Kidney epithelial cell (primary cell): ENCODE measurements at places on chromosomes 3 and 15.

DNA sequence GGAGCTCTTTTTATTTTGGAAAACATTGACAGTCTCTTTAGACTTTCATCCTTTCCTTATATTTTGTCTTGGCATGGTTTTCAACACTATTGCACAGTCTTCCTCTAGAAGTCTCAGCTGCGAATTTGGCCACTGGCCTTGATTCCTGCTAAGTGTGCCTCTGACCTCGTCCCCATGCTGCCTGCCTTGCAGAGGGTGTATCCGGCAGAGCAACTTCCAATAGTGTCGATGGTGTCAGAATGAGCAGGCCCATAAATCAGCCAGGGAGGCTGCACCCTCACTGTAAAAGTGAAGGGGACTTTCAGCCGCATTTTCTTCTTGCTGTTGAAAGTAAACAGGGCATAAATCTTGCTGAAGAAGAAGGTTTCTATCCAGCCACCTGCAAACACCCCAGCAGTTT is 336.7 kb upstream of the TRIM42 start:
- no peak for DNase-seq

DNA sequence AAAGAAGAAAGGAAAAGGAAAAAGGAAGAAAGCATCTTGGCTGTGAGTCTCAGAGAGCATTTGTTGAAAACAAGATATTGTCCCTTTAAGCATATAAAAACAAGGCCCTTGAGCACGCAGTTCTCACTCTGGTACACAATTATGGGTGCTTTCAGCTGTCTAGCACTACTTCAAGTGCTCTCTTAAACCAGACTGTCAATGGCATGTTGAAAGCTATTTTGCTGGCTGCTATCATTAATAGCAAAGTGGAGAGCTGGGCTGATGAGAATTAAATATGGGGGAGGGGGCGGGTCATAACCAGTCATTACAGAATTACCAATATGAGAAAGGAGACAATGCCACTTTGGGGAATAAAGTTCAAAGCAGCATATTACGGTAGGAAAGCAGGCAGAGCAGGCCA is 9.3 kb downstream of the TLE3 start:
- DNase-seq, result no peak

- DNase-seq, result no peak
Observed at GRCh38 chr15:28100516-28101195, 1.5 kb upstream of the OCA2 start.

DNA sequence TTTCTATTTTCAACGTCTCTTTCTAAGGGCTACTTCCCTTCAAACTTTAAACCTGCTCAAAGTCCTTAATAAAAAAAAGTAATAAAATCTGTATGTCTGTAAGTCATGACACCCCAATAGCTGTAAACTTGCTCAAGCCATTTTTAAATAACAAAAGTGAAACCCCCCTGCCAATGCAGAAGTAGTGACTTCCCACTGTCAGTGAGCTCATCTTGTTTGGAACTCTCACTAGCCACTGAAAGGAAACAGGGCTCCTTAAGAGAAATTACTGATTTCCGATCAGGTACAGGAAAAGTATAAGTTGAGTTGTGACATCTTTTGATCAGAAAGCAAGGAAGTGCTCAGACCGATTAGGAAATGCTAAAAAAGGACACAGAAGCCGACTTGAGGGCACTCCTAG is 27.6 kb upstream of the GPR171 start:
- DNase-seq, result no peak

- DNase-seq, result no peak
Observed at GRCh38 chr3:131835906-131836305, 198.9 kb downstream of the CPNE4 start.

- DNase-seq, result no peak
Observed at GRCh38 chr3:105093371-105094252, 273.1 kb upstream of the ALCAM start.

DNA sequence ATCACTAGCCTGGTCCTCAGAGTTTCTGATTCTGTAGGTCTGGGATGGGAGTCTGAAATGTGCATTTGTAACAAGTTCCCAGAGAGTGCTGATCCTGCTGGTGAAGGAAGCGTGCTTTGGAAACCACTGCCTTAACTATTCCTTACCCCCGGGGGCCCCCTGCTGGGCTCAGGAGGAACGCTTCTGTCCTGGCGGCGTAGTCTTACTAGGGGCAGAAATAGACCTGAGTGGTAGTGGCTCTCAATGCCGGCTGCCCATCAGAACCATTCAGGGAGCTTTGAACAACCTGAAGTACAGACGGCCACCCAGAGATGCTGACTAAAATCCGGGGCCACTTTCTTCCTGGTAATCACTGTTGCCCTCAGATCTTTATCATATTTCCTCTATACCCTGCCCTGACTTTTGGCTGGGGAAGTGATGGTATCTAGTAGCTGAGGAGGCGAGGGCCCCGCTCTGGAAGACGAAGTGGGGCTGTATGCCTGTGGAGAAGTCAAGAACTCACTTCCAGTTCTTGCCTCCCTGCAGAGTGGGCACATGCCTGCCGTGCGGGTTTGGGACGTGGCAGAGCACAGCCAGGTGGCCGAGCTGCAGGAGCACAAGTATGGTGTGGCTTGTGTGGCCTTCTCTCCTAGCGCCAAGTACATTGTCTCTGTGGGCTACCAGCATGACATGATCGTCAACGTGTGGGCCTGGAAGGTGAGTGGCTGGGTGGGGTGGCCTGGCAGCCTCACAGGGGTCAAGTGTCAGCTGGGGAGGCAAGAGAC is 16.3 kb upstream of the JMJD7 start:
- no peak for DNase-seq

DNA sequence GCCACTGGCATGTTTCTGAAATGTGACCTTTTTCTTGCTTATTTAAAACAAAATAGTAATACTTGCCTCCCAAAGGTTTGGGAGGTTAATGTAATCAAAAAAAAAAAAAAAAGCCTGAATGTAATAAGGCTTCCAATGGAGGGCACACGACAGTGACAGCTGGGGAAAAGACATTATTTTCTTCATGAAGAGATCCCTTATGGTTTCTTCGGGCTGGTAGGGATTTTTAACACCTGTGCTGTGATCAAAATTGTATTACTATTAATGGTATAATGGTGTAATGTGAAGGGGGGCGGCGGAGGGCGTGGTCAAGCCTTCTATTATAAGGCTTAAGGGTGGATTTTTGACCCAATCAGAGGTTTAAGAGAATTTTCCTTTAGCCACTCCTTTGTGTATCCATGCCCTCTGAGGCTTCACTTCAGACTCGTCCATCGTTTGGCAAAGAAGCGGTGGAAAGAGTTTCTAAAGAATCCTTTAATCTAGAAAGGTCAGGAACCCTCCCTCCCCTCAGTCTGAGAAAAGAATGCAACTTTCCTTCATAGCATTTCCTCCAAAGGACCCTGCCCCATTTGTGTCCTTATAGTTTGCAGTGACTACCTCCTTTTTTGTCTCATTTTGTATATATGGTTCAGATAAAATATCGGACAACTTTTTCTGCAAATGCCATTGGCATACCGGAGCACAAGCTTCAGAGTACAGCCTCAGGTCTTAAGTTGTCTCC is 89.5 kb upstream of the CHD2 start:
- DNase-seq, result no peak

DNA sequence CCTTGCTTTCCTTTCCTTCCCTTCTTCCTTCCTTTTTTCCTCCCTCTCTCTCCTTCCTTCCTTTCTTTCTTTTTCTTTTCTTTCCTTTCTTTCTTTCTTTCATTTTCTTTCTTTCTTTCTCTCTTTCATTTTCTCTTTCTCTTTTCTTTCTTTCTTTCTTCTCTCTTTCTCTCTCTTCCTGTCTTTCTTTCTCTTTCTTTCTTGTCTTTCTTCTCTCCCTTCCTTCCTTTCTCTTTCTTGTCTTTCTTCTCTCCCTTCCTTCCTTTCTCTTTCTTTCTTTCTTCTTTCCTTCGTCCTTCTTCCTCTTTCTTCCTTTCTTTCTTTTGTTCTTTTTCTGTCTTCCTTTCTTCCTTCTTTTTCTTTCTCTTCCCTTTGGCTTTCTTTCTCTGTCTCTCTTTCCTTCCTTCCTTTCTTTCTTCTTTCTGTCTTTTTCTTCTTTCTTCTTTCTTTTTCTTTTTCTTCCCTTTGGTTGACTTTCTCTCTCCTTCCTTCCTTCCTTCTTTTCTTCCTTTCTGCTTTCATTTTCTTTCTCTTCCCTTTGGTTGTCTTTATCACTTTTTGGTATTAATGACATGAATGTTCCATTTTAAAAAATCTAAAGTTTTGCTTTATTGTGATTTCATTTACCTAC is 496.4 kb upstream of the CBLB start:
- no peak for DNase-seq

DNA sequence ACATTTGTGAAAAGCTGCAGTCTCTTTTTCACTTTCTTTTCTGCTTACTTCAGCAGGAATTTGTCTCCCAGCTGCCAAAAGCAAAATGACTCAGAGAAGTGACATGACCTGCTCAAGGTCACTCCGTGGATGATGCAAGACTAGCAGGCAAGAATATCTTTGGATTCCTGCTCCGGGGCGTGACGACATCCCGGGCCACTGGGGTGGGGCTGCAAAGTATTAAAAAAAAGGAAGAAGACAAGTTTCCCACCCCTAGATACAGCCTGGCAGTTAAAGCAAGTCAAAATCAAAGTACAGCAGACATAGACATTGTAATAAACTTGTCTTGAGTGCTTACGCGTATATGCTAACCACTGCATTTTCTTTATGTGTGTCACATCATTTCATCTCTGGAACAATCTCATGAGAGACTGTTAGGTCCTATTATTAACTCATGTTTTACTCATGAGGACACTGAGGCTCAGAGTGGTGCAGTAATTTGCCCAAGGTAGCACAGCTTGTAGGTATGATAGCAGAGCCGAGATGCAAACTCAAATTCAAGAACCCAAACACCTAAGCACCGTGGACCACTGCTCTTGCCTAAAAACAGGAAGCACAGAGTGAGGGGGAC is 485.2 kb upstream of the PROK2 start:
- peak; percentile 75 for DNase-seq

GRCh38 chr15:91099616-91099994 is 452 bp upstream of the SV2B start:
- no peak for DNase-seq

DNA sequence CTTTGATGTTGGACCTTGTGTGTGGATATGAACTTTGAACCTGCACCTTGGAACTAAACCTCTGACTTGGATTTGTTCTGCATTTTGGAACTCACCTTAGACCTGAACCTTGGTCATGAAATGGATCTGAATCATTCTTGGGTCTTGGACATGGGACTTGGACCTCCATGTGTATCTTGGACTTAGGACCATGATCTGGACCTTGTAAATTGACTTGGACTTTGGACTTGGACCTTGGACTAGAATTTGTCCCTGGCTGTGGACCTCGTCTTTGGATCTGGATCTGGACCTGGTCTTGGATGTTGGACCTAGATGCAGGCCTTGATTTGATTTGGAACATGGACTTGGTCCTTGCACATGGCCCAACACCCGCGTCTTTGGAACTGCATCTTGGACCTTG is 45.4 kb downstream of the ZNF589 start:
- no peak for DNase-seq

- DNase-seq, result no peak
Observed at GRCh38 chr3:78861156-78861555, 906.6 kb downstream of the ROBO1 start.

DNA sequence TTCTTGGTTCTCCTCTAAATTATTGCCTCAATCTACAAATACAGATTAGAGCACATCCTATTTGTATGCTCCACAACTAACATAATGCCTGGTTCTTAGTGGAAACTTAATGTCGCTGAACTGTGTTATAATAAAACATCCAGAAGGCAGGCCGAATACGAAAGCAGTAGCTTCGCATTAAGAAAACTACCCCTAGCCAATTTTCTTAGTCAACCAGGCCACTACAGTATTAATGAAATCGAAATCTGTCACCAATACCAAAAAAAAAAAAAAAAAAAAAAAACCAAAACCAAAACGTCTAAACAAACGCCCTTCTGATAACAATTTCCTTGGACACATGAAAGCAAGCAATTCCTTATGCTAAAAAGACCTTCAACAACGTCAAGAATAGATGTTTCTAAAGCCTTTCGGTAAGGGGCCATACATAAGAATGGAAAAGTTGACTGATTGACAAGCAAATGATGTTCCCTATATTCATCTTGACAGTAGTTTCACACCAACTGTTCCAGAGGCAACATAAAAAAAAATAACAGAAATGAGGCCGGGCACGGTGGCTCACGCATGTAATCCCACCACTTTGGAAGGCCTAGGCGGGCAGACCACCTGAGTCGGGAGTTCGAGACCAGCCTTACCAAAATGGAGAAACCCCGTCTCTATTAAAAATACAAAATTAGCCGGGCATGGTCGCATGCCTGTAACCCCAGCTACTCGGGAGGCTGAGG is 1.3 kb downstream of the DENND6A start:
- DNase-seq, result no peak

DNA sequence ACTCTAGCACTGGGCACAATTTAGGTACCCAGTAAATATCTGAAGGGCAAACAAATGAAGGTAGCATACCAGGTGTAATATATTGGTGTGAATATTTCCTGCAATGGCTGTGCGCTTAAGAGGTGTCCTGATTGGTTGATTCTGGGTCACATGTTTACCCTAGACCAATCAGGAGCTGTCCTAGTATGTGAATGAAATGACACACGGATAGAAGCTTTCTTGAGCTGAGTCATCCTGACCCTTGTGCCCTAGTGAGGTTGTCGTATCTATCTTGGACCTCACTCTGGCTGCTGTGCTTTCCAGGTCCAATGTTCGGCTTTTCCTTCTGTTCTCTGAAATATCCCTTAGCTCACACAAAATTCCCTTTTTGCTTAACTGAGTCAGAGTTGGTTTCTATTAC is 58.1 kb upstream of the FOXP1 start:
- DNase-seq, result no peak

DNA sequence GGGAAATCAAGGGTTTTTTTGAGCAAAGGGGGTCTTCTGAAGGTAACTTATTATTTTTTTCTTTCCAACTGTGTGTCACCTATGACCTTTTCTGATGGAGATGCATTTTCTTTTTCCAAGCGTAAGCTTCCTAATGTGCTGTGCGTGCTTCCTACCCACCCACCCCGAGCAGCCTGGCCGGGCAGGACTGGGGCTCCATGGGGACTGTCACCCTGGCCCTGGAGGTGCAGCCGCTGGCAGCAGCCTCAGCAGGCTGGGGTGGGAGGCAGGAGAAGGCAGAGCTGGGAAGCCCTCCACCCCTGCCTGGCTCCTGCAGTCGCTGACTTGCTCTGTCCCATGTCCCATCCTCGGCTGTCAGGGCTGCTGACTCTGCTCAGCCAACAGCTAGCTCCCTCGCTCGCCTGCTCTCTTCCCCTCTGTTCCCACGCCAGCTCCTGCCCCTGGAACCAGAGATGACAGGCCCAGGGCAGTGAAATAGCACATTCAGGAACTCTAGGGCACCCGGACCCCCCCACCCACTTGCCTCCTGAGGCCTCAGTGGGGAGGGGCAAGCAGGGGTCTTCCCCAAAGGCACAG is 21.4 kb downstream of the IDH2 start:
- DNase-seq, result no peak

GRCh38 chr15:33145447-33145846 is 49.1 kb downstream of the FMN1 start:
- DNase-seq, result no peak

DNA sequence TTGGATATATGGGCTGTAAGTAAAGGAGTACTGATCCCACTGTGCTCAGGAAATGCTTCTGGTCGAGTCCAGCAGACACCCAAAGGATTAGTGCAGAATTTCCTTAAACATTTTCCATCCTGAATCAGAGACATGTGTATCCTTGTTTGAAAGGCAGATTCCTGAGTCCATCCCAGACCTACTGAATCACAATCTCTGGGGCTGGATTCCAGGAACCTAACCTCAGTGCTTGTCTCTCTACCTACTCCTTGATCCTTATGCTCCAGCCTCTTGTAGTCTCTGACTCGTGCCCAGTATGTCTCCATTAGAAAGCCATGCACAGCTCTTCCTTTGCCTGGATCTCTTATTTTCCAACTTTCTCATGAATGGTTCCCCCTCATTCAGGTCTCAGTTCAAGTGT is 585.8 kb downstream of the NLGN1 start:
- DNase-seq, result no peak
